Bronchial epithelial cell (primary cell): ENCODE measurements at places on chromosomes 16 and 17. TPM values are rescaled to one million over a fixed set of nuclear protein-coding genes. Genes with fewer than 3 reads are reported as not detected.

The HOXB9 gene
- total RNA-seq, result not detected in 2 replicates

The CD300LB gene
- not detected in 2 replicates for total RNA-seq

The C17orf67 gene
- 0.26 and 0.64 TPM in 2 replicates for total RNA-seq

The CLEC18B gene
- total RNA-seq, result 0.79 and 1.4 TPM in 2 replicates

The PLXDC1 gene
- total RNA-seq, result under 0.01 TPM in 2 replicates

The SLC38A10 gene
- 35.5 and 49.2 TPM in 2 replicates for total RNA-seq

The ORMDL3 gene
- total RNA-seq, result 26.6 and 30.7 TPM in 2 replicates

The GAS2L2 gene
- under 0.01 TPM in 1 of 2 replicates, not detected in the other for total RNA-seq

The APOBR gene
- not detected in 2 replicates for total RNA-seq

The TEX14 gene
- total RNA-seq, result under 0.01 TPM in 1 of 2 replicates, not detected in the other

The SOST gene
- total RNA-seq, result not detected in 2 replicates

The GPR139 gene
- not detected in 2 replicates for total RNA-seq

The OR4D2 gene
- not detected in 2 replicates for total RNA-seq

The UNC45B gene
- not detected in 2 replicates for total RNA-seq

The CA4 gene
- total RNA-seq, result not detected in 2 replicates

The SUZ12 gene
- 17.4 and 20.5 TPM in 2 replicates for total RNA-seq

The RNF43 gene
- 6.1 and 7.6 TPM in 2 replicates for total RNA-seq

The SNAI3 gene
- 0.26 TPM in 1 of 2 replicates, not detected in the other for total RNA-seq

The SCARF1 gene
- 0.38 and 0.53 TPM in 2 replicates for total RNA-seq

The MRM1 gene
- total RNA-seq, result 3.2 and 6.1 TPM in 2 replicates

The ARMC5 gene
- 4.2 and 8.4 TPM in 2 replicates for total RNA-seq

The PLCG2 gene
- total RNA-seq, result 1.8 and 1.9 TPM in 2 replicates

The CD68 gene
- 11.3 and 16.4 TPM in 2 replicates for total RNA-seq

The TBX6 gene
- total RNA-seq, result 0.26 and 0.90 TPM in 2 replicates

The PRR29 gene
- not detected in 2 replicates for total RNA-seq

The SCNN1B gene
- total RNA-seq, result 0.79 and 5.8 TPM in 2 replicates

The ATP2A3 gene
- under 0.01 and 0.13 TPM in 2 replicates for total RNA-seq

The CHST6 gene
- total RNA-seq, result 1.3 and 6.4 TPM in 2 replicates

The PRKCB gene
- not detected in 2 replicates for total RNA-seq

The MYH2 gene
- not detected in 2 replicates for total RNA-seq

The MT1F gene
- total RNA-seq, result 1.5 and 1.6 TPM in 2 replicates

The CES4A gene
- 1.1 and 1.5 TPM in 2 replicates for total RNA-seq

The HID1 gene
- 5.5 and 6.4 TPM in 2 replicates for total RNA-seq

The KRTAP3-1 gene
- total RNA-seq, result not detected in 2 replicates

The RNF112 gene
- total RNA-seq, result 0.26 and 0.64 TPM in 2 replicates

The MPV17L gene
- 0.13 and 0.53 TPM in 2 replicates for total RNA-seq

The ZNF821 gene
- total RNA-seq, result 8.2 and 9.5 TPM in 2 replicates

The NUDT16L1 gene
- total RNA-seq, result 21.1 and 34.8 TPM in 2 replicates

The CLEC3A gene
- not detected in 2 replicates for total RNA-seq

The ZG16B gene
- 0.53 and 0.90 TPM in 2 replicates for total RNA-seq
